ENCODE measurements at places on chromosomes 12 and 14.

DNA sequence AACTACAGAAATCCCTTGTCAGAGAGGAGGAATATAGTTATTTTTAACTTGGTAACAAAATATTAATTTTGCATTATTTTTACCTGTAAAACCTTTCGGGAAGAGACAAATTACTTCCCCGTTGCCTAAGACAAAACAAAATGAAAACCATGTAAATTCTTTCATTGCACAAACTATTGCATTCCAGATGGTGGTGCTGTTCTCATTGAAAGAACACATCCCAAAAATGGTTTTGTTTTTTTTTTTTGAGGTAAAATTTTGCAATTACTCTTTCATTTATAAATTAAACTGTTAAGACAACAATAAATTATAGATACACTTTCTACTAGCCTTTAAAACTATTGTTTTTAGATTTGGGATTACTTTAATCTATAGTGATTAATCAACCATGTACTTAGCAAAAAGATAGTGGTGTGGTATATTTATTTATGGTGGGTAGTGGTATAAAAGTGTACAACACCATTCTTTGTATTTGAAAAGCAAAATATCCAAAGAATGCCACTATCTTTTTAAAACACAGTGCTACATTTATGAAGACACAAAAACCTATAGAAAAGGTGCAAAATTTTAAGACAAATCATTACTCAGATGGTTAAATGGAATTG, 115.5 kb downstream of the SLC38A1 start:
- H3K4me3 ChIP-seq: no peak overlapping the region
- no peaks in the 10 kb centered on the region for H3K36me3 ChIP-seq
- H3K27ac ChIP-seq: no peak overlapping the region
- peaks cover 32% of the 10 kb centered on the region for H3K27me3 ChIP-seq
- no peak for DNase-seq

GRCh38 chr14:99806836-99807235, 13.6 kb downstream of the EML1 start:
- no peaks in the 10 kb centered on the region for H3K36me3 ChIP-seq
- no peak overlapping the region for H3K27ac ChIP-seq
- H3K4me3 ChIP-seq: no peak overlapping the region
- peaks cover 79% of the 10 kb centered on the region for H3K27me3 ChIP-seq
- no peak for DNase-seq
- no peaks in the 10 kb centered on the region for H3K4me1 ChIP-seq

- no peak for DNase-seq
- H3K36me3 ChIP-seq: peaks cover 2% of the 10 kb centered on the region
- H3K4me1 ChIP-seq: no peaks in the 10 kb centered on the region
- no peak overlapping the region for H3K27ac ChIP-seq
- H3K4me3 ChIP-seq: no peak overlapping the region
- peaks cover 58% of the 10 kb centered on the region for H3K27me3 ChIP-seq
Observed at GRCh38 chr12:117202033-117202432, 11.8 kb upstream of the FBXO21 start.

DNA sequence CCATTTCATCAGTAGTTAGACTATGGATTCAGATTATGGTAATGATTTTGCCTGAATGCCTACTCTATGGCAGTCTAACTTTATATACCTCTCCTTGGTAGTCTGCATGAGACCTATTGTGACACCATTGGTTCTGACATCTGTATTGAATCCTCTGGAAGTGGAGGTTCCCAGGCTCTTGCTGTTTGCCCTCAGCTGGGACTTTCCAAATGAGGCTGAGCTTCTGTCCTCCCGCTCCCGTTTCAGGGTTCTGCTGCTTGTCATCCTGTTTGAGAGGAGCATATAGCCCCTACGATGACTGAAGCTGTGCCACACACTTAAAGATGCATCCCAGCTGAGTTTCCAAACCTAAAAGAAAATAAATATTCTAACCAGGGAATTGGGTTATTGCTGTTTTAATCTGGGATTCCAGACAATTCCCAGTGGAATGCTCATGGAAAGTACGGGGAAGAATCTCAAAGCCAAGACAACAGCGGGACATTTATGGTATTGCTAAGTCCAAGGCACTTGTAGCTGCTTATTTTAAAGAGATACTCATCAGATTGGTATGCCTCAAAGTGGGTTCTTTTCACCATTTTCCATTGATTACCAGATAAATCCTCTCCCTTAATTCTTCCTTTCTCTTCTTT, 105.9 kb downstream of the ETV6 start:
- H3K4me3 ChIP-seq: no peak overlapping the region
- no peaks in the 10 kb centered on the region for H3K27me3 ChIP-seq
- H3K36me3 ChIP-seq: peaks cover 14% of the 10 kb centered on the region
- DNase-seq: no peak

DNA sequence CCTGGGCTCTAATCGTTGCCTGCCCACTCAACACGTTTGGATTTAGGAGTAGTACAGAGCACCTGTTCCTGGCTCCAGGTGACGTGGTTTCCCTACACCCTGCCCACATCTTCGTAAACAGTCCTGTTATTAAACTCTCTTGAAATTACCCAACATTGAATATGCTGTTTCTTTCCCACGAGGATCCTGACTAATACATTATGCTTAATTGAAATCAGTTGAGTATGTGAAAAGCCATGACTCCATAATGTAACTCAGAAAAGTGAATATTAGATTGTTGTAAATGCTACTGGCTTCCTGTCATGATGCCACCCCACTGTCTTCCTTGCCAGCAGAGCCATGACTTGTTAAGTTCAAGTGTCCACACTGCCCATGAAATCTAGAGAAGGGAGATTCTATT, 21.6 kb downstream of the AK7 start:
- H3K27me3 ChIP-seq: peaks cover 15% of the 10 kb centered on the region
- H3K36me3 ChIP-seq: peaks cover under 1% of the 10 kb centered on the region
- H3K4me3 ChIP-seq: no peak overlapping the region

- H3K4me3 ChIP-seq: no peak overlapping the region
- H3K36me3 ChIP-seq: peaks cover 1% of the 10 kb centered on the region
- no peaks in the 10 kb centered on the region for H3K4me1 ChIP-seq
- no peak overlapping the region for H3K27ac ChIP-seq
- DNase-seq: no peak
Observed at GRCh38 chr14:31881531-31882310, 195.4 kb upstream of the ARHGAP5 start.

- H3K36me3 ChIP-seq: no peaks in the 10 kb centered on the region
- H3K27ac ChIP-seq: no peak overlapping the region
- H3K4me1 ChIP-seq: peaks cover 7% of the 10 kb centered on the region
- no peak for DNase-seq
Observed at GRCh38 chr12:106907411-106907810, 48.3 kb upstream of the TMEM263 start.

DNA sequence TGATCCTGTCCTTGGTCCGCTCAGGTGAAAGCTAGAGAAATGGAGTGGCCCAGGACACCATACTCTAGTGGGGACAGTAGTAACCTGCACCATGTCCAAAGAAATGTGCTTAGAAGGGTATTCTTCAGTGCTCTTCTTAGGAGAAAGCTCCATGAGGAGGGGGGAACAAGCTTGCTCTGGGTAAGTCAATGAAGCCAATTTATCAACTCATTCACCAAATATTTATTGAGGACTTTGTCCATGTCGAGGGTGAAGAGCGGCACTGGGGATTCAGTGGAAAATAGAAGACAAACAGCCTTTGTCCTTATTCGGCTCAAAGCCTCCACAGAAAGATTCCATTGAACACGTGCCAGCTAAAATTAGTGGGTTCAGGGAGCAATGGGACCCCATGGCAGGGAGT, 677.8 kb downstream of the BCL11B start:
- no peak overlapping the region for H3K27ac ChIP-seq
- no peaks in the 10 kb centered on the region for H3K36me3 ChIP-seq

DNA sequence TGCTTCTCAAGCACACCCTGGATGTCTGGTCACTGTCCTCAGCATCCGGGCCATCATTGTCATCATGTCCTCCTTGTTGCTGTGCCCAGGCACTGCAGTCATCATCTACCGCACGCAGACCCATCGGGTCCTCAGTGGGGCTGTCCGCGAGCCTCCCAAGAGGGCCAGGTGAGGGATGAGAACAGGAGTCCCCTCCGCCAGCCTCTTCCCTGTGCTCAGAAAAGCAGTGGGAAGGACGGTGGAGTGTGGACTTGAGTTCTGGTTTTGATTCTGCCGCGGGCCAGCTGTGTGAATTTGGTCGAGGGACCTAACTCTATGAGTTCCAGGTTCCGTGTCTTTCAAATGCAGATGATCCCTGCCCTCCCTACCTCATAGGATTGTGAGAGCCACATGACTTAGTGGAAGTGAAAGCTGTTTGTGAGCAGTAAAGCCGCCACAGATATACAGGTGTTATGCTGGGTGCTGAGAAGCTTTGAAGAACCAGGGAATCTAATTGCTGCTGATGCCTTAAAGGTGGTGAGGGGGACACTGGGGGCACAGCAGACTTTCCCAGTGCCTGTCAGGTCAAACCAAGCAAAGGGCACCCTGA, 122.9 kb upstream of the RAP1B start:
- no peaks in the 10 kb centered on the region for H3K36me3 ChIP-seq
- H3K27ac ChIP-seq: no peak overlapping the region
- H3K4me3 ChIP-seq: no peak overlapping the region
- peaks cover 34% of the 10 kb centered on the region for H3K4me1 ChIP-seq

GRCh38 chr12:2125651-2126522, 73.1 kb downstream of the CACNA1C start:
- H3K27ac ChIP-seq: no peak overlapping the region
- no peak for DNase-seq
- peaks cover 2% of the 10 kb centered on the region for H3K36me3 ChIP-seq

DNA sequence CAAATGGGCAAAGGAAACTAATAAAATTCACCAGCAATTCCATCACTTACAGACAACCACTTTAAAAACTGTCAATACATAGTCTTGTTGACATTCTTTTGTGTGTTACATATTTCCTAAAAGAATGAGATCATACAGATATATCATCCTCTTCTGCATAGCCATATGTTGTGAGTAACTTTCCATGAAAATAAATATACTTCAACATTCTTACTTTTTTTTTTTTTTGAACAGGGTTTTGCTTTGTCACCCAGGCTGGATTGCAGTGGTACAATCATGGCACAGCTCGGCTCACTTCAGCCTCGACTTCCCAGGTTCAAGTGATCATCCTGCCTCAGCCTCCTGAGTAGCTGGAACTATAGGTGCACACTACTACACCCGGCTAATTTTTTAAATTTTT, 20.9 kb downstream of the ZC2HC1C start:
- no peak overlapping the region for H3K27ac ChIP-seq
- DNase-seq: no peak
- peaks cover 61% of the 10 kb centered on the region for H3K36me3 ChIP-seq
- no peaks in the 10 kb centered on the region for H3K4me1 ChIP-seq
- H3K27me3 ChIP-seq: no peaks in the 10 kb centered on the region
- H3K4me3 ChIP-seq: no peak overlapping the region

- H3K4me3 ChIP-seq: no peak overlapping the region
- no peak for DNase-seq
- no peaks in the 10 kb centered on the region for H3K4me1 ChIP-seq
- H3K27me3 ChIP-seq: peaks cover 44% of the 10 kb centered on the region
- no peaks in the 10 kb centered on the region for H3K36me3 ChIP-seq
Observed at GRCh38 chr14:103209054-103209453, 85.8 kb downstream of the TNFAIP2 start.

DNA sequence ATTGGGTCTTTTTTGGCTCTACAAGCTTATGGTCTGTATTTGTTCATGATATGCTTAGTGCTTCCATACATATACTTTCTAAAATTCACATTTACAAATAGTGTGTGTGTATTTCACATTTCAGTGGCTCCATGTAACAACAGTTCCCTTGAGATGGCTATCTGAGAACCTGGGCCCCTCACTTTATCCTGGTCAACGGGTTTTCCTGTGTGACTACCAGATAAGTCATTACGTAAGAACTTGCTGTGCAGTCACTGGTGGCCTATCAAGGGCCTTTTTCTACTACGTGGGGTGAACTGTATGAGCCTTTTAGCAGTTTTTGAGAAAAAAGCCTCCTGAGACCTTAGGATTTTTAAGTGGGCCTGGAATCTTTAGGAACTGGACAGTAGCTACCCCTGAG, 454.1 kb downstream of the PCNX1 start:
- H3K4me1 ChIP-seq: peaks cover 49% of the 10 kb centered on the region
- H3K36me3 ChIP-seq: peaks cover 3% of the 10 kb centered on the region
- DNase-seq: no peak
- H3K4me3 ChIP-seq: no peak overlapping the region
- H3K27me3 ChIP-seq: no peaks in the 10 kb centered on the region

DNA sequence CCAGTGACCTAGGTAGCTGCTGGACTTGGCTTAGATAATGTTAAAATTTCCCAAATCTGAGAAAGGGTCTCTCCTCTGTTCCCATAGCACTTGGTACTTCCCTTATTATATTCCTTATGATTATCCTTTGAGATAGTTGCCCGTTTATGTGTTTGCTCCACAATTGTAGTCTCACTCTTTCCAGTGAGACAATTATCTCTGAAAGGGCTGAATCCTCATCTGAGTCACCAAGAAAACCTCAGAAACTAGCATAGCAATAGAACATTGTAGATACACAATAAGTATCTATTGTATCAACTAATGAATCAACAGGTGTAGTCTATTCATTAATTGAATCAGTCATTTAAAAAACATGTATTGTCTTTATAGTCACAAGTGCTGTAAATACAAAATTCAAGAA, 119.1 kb upstream of the FAR2 start:
- DNase-seq: no peak
- peaks cover 1% of the 10 kb centered on the region for H3K36me3 ChIP-seq
- no peaks in the 10 kb centered on the region for H3K4me1 ChIP-seq
- peaks cover 23% of the 10 kb centered on the region for H3K27me3 ChIP-seq

- H3K4me1 ChIP-seq: peaks cover 7% of the 10 kb centered on the region
- no peaks in the 10 kb centered on the region for H3K36me3 ChIP-seq
- no peak overlapping the region for H3K27ac ChIP-seq
- no peaks in the 10 kb centered on the region for H3K27me3 ChIP-seq
- no peak for DNase-seq
Observed at GRCh38 chr12:119804011-119804641, 73.0 kb downstream of the CIT start.

GRCh38 chr12:75628916-75629315, 117.5 kb upstream of the KRR1 start:
- no peaks in the 10 kb centered on the region for H3K36me3 ChIP-seq
- H3K4me3 ChIP-seq: no peak overlapping the region
- no peaks in the 10 kb centered on the region for H3K27me3 ChIP-seq
- H3K4me1 ChIP-seq: no peaks in the 10 kb centered on the region

DNA sequence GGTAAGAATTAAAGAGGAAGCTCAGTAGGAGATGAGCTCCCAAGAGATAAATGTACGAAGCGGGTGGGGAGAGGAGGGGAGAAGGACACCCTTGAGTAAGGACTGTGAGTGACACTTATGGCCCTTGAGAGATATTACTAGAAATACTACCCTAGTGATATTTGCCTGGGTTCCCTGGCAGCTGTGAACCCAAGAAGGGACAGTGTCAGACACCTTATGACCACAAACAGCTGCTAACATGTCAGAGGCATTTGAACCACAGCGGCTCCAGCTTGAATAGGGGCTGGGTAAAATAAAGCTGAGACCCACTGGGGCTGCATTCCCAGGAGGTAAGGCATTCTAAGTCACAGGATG, 19.6 kb upstream of the SLC6A12 start:
- H3K36me3 ChIP-seq: no peaks in the 10 kb centered on the region
- DNase-seq: no peak
- H3K4me1 ChIP-seq: no peaks in the 10 kb centered on the region
- no peak overlapping the region for H3K27ac ChIP-seq
- H3K4me3 ChIP-seq: no peak overlapping the region
